ENCODE measurements at places on chromosomes 7 and 10.
A peak's percentile ranks its signal among the peaks of the same experiment; 100 is the strongest.

DNA sequence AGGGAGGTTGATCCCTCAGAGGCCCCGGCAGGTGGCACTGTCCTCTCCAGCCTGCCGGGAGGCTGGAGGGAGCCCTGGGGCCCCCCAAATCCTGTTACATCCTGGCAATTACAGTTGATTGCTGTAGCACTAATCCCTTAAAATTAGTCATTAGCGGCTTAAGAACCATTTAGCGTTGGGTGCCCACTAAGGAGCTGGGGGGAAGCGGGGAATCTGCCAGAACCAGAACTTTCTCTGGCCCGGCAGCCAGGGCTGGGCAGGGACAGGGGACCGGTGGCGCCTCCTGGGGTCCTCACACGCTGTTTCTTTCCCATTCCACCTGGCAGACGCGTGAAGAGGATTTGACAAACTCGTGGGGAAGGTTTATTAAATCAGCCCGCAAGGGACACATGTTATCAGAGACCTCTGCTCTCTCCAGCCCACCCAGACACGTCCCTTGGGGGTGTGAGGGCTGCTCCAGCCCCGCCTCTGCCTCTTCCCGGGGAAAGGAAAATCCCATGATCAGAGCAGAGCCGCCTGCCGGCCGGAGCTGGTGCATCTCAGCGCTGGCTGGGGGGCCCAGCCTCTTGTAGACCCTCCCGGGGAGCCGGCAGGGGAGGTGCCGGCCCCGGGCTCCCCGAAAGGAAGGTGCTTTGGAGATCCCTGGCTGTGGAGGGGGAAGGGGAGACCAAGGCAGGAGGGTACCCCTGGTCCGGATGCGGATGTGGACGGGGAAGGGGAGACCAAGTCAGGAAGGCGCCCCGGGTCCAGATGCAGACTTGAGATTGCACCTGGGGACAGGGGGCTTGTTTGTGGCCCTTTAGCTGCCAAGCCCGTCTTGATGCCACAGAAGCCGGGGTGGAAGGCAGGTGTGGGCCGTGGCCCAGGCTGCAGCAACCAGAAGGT lies 142.7 kb downstream of the ELFN1 start:
- no peak for DNase-seq

- DNase-seq, result no peak
Observed at GRCh38 chr10:95458871-95459270, 102.3 kb downstream of the SORBS1 start.

GRCh38 chr7:106870983-106871410 lies 5.9 kb downstream of the PIK3CG start:
- no peak for DNase-seq

DNA sequence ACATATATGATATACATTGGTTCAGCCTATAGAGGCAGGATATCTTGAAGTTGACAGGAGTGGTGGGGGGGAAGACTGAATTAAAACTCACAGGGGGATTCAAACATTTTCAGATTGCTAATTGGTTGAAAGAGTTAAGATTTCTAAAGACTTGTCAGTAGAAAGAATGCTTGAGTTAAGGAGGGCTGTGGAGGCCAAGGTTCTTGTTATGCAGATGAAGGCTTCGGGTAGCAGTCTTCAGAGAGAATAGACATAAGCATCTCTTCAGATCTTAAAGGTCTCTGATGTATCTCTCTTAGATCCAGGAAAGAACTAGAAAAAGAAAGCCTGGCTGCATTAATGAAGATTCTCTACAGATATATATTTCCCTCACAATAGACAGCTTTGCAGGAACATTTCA lies 209.8 kb upstream of the SEMA3D start:
- DNase-seq, result no peak

- no peak for DNase-seq
Observed at GRCh38 chr7:82443036-82443546, 486 bp downstream of the CACNA2D1 start.

DNA sequence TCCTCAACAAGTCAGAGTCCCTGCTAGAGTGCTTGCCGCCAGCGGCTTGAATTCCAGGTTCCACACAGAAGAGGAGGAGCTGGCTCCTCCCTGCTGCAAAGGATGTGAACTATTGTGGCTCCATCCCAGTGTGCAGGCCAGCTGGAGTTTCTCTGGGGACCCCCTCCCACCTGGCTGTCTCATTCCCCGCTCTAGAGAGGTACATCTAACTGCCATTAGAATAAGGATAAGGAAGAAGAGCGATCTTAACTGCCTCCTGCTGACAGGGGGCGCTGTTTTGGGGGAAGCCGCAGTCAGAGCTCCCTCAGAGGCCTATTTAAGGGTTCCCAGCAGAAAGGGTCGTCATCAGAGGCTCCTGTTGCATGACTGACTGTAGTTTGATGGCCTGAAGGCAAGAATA lies 40.8 kb upstream of the HECW1 start:
- no peak for DNase-seq

DNA sequence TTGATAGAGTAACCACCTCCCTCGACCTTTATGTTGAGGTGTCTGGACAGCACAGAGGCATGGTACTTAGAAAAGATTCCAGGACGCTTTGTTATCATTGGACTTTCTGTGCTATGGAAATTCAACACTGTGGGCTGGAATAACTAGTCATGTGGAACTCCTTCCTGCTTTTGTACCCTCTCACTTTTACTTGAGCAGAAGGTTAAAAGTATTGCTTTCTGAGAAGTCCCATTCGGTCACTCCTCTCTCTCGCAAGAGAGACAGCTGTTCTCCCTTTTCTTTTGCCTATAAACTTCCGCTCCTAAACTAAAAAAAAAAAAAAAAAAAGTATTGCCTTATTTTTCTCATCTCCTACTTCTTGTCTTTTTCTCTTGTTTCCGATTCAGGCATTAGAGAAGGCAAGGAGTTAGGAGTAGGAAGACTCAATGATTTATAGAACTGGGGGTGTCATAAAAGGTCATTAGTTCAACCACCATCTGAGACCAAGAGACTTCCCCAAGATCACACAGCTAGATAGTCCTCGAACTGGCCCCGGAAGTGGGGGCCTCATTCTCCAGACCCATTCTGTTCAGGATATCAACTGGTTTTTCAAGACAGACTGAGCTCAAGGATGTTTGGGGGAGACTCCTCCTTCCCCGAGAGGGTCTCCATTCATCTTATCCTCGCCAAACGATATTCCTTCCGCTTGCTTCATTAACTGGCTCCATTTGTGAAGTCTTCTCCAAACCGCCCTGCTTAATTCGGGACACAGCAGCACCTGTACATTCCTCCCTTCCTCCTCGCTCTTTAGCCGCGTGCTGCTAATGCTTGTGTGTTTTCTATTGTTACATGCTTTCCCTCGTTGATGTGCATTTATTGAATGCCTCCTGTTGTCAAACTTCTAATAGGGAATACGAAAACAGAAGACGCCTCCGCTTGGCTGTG lies 995 bp upstream of the INPP5F start:
- DNase-seq, result no peak

GRCh38 chr10:27143686-27144085 lies 10.5 kb downstream of the YME1L1 start:
- no peak for DNase-seq

DNA sequence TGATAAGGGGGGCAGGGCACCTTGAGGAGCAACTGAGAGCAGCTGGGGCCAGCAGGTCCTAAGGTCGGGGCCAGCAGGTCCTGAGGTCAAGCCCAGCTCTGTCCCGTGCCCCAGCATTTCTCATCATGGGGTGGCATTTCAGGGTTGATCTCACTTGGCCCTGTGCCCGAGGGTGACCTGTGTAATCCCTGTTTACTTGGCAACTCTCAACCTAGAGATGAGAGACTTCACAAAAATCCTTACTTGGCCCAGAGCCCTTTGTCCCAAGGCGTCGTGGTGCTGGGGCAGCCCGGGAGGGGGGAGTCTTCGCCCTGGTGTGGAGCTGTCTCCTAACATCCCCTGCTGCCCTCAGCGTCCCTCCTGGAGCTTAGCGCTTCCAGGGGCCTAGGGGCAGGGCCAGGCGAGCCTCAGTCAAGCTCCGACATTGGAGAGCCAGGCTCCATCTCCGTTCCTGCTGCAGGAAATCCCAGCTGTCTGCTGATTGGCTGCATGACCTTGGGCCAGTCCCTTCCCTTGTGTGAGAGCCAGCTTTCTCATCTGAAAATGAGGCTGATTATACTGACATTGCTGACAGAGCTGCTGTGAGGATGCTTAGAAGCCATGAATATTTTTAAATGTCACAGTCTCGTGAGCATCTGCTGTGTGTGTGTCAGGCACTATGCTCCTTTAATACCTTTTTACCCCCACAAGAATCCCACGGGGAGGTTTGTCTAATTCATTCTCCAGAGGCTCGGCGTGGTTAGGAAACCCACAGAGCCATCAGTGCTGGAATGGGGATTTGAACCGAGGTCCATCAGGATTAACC lies 94.3 kb downstream of the ZMIZ1 start:
- no peak for DNase-seq

DNA sequence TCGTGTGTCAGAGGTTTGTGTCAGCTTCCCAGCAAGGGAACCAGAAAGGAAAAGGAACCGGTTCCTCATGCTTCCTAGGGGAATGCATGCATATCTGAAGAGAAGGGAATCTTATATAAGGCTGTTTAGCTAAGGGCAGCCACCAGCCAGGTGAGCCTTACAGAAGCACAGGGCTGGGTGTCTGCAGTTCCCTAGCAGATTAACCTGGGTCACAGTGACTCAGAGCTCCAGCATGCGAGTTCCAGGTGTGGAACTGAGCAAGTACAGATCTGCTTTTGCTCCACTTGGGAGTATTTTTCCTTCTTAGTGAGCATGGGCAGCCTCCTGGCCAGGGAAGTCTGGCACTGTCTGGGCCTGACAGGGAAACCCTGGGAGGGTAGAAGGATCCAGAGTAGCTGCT lies 957 bp upstream of the ANKRD2 start:
- DNase-seq, result no peak

DNA sequence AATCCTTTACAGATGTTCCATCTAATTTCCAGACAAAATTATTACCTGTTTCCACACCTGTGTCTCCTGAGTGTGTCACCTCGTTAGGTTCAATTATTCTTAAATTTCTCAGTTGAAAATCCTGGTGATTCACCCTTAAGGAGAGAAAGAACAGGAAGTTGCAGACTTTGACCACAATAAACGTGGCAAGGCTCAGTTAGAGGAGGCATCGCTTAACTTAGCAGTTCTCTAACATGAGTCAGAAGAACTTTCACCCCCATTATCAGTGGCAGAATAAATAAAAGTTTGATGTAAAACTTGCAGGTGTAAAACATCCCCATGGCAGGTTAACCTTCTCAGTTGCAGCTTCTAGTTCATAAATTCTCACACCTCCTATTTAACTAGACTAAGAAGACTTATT lies 8.3 kb downstream of the XPNPEP1 start:
- peak; percentile 39 for DNase-seq

- no peak for DNase-seq
Observed at GRCh38 chr7:55034776-55035175, 16.0 kb downstream of the EGFR start.

DNA sequence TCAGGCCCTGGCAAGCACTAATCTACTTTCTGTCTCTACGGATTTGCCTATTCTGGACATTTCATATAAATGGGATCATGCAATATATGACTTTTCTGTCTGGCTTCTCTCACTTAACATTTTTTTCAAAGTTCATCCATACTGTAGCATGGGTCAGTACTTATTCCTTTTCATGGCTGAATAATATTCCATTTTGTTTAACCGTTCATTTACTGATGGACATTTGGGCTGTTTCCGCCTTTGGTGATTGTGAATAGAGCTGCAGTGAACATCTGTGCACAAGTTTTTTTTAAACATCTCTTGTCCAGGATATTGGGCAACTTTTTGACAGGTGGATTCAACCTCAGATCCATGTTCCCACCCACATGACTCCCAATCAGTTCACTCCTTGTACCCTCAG lies 31.0 kb downstream of the AIFM2 start:
- DNase-seq, result no peak

DNA sequence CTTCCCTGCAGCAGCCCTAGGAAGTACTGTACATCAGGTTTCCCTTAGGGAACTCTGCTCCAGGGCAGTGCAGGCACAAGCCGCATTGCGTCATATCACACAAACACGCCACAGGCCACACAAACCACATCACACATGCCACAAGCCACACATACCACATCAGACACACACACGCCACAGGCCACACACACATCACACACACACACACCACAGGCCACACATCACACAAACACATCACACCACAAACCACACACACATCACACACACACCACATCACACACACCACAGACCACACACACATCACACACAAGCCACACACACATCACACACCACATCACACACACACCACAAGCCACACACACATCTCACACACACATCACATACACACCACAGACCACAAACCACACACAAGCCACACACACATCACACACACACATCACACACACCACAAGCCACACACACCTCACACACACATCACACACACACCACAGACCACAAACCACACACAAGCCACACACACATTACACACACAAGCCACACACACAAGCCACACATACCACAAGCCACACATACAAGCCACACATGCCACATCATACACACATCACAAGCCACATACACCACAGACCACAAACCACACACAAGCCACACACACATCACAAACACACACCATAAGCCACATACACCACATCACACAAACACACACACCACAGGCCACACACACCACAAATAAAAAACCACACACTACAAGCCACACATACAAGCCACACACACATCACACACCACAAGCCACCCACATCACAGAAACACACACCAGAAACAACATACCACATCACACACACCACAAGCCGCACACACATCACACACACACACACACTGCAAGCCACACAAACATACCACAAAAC lies 53.4 kb downstream of the TMEM209 start:
- DNase-seq, result peak; percentile 57

DNA sequence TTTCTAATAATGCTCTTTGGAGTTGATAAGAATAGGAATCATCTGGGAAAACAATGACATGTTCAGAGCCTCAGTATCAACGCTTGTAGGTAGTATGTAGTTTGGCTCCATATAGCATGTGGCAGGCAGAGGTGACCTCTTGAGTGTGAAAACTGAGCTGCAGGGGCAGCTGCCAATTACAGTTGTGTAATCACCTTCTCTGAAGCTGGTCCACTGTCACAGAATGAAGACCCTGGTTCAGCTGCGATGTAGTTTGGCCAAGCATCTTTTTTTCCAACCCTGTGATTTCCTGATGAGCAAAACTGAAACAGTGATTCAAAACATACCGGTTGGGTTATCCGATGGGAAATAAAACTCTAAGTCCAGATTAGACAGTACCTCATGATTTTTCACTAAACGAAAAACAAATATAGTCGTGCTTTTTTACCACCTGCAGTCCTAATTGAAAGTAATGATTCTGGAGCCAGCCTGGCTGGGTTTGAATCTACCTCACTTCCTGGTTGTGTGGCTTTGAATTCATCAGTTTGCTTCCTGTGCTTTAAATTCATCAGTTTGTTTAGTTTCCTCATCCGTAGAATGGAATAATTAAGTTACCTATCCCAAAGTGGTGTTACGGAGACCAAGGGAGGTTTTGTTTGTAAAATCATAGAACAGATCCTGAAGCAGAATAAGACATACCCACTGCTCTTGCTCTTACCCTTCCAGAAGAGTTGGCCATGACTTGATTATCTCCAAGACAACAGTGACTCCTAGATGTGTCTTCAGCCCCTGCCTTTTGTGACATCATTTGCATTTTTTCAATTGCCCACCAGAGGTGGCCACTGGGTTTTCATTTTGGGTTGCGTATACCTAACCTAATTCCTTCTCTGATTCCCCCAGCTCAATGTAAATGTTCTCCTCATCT lies 87.4 kb downstream of the CELF2 start:
- no peak for DNase-seq

Data from fibroblast of skin of left quadriceps (primary cell).